ENCODE measurements at places on chromosomes 2 and 18. TPM values are rescaled to one million over a fixed set of nuclear protein-coding genes. Genes with fewer than 3 reads are reported as not detected.
A peak's percentile ranks its signal among the peaks of the same experiment; 100 is the strongest.

DNA sequence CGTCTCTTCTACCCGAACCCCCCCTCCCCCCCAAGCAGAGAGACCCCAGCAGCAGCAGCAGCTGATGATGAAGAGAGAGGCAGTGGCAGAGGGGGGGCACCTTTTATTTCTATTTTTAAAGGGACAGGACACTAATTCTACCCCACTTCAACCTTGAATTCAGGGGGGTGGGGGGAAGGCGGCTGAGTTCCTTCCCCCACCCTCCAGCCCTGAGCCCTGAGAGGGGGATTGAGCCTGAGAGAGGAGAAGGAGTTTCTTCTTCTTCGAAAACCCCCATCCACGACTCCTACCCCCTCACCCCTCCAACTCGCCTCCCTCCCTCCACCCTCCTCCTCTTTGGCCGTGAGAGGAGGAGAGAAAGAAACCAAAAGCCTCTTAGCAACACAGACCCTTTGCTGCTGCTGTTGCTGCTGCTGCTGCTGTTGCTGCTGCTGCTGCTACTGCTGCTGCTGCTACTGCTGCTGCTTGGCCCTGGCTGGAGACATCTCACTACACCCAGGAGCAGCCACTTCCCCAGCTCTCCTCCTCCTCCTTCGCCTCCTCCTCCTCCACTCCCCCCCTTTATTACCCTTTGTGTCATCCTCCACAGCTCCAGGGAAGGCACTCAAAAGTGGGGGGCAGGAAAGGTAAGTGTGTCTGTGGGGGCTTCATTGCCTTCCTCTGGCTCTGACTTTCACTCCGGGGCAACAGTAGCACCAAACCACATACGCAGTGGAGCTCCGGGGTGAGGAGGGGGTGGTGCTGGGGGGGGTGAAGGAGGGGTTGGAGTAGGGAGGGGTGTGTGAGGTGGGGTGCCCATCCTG is at the start of gene MBD5:
TSS of gene MBD5 (plus strand) at position 33 of the 803 bp plus-strand sequence.
- DNase-seq = peak; percentile 80

DNA sequence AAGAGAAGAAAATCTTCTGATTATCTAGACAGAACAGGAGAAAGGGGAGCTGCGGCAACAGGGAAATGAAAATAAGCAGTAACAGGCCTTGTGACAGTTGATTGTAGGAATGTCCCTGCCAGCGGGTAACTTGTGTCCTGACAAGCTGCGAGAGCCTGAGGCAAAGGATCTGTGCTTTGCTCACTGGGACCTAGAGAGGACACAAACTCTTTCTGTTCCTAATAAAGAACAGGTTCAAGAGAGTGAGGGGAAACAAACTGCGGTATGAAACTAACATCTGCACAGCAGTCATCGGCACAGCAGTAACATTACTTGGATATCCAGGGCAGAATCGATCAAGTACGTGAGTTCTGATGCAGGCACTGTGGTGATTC is 103.7 kb upstream of the THOC1 start:
- DNase-seq = no peak

- no peak for DNase-seq
Measured at GRCh38 chr18:65527879-65528633, 222.8 kb upstream of the CDH7 start.

DNA sequence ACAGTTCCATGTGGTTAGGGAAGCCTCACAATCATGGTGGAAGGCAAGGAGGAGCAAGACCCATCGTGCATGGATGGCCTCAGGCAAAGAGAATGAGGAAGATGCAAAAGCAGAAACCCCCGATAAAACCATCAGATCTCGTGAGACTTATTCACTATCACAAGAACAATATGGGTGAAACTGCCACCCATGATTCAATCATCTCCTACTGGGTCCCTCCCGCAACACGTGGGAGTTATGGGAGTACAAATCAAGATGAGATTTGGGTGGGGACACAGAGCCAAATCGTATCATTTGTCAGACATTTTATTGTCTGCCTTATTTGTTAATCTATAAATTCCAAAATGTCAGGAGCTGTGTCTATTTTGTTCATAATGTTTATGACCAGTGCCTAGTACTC is 17.6 kb downstream of the NBAS start:
- no peak for DNase-seq

DNA sequence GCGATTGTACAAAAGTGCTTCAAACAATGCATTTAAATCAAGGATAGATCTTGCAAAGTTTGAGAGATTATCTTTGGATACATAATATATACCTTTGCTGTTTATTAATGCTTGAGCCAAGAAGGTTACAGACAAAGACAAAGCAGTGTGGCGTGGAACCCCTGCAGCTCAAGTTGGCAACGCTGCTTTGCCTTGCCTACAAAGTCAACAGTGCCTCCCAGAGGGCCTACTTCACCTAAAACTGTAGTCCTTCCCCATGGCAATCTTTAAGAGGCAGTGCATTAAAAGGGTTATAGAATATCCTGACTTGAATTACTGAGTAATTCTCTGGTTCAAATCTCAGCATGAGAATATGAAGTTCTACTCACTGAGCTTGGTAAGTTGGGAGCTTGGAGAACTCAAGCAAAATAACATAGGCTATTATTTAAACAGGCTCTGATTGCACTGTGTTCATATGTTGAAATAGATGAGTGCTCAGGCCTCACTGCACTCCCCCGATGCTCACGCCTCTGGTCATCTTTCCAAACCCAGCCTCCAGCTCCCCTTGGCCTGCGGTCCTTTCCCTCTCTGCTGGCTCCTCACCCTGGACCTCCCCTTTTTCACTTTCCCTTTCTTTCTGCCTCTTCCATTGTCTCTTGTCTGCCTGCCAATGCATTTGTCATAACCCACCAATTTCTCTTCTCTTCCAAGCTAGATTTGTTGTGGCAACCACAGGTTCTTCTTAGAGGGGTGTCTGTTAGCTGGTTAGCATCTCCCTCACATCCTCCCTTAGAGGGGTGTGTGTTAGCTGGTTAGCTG is 96.5 kb downstream of the MYT1L start:
- no peak for DNase-seq

ARHGEF33 gene
- total RNA-seq = 0.38 TPM
